ENCODE measurements at places on chromosomes 5 and 9. TPM values are rescaled to one million over a fixed set of nuclear protein-coding genes. Genes with fewer than 3 reads are reported as not detected.

The DMRT3 gene
- not detected for total RNA-seq

DNA sequence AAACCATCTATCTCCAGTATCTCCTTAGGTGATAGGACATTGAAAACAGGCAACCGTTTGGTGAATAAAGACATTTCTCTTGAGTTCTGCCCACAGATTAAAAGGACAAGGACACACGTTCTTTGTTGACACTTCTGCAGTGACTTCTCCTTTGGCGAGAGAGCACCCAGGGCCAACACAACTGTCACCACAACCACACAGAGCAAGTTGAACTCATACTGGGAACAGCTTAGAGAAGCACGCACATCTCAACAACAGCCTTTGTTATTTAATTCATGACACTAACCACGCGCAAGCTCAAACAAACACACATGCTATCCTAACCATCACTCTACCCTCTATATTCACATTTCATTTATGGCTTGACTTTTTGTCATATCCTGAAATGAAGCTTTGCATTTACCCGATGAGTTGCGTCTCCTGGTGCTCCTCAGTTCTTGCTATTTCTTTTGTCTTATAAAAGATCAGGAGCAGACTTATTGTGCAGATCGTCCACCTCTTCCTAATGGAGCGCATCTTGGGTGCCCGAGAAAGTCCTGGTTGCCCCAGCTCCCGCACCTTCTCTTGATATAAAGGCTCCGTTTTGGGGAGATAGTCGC is 543 bp downstream of the ST8SIA4 start:
- no peaks in the 10 kb centered on the region for H3K27me3 ChIP-seq
- peak; percentile 73 for DNase-seq
- H3K27ac ChIP-seq = no peak overlapping the region
- no peaks in the 10 kb centered on the region for H3K4me1 ChIP-seq
- H3K4me3 ChIP-seq = peak overlapping the region; percentile 91

- no peak overlapping the region for H3K4me3 ChIP-seq
- H3K36me3 ChIP-seq = no peaks in the 10 kb centered on the region
- peaks cover 16% of the 10 kb centered on the region for H3K4me1 ChIP-seq
These were observed 37.1 kb downstream of the MAP3K1 start for GRCh38 chr5:56852228-56853000.

The IL4 gene
- total RNA-seq = not detected

- no peaks in the 10 kb centered on the region for H3K36me3 ChIP-seq
- H3K4me1 ChIP-seq = no peaks in the 10 kb centered on the region
- H3K4me3 ChIP-seq = no peak overlapping the region
- DNase-seq = no peak
- H3K27ac ChIP-seq = no peak overlapping the region
These were observed 340.0 kb downstream of the GABRG2 start for GRCh38 chr5:162407614-162408013.

DNA sequence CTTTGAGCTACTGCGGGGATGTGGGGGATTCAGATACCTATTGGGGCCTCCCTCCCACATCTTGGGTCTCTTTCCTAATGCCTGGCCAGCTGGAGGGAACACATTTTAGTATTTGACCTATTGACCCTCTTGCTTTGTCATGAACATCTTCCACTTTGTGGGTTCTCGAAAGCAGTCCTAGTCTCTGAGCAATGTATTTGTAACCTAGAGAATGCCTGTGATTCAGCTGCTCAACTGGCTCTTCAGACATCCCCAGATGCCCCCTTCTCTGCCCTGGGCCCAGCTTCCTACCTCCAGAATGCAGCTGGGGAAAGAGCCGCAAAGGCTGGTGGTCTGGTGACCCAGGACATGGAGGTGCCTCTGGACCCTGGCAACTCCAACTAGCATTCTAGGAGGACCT is 32.2 kb downstream of the APTX start:
- no peak for DNase-seq
- no peak overlapping the region for H3K27ac ChIP-seq
- H3K36me3 ChIP-seq = peaks cover 27% of the 10 kb centered on the region
- H3K4me3 ChIP-seq = no peak overlapping the region
- H3K27me3 ChIP-seq = no peaks in the 10 kb centered on the region
- H3K4me1 ChIP-seq = no peaks in the 10 kb centered on the region

GRCh38 chr9:134943836-134944235 is 26.1 kb upstream of the FCN1 start:
- DNase-seq = no peak
- H3K27me3 ChIP-seq = no peaks in the 10 kb centered on the region
- no peak overlapping the region for H3K27ac ChIP-seq
- H3K36me3 ChIP-seq = no peaks in the 10 kb centered on the region
- no peak overlapping the region for H3K4me3 ChIP-seq
- peaks cover 6% of the 10 kb centered on the region for H3K4me1 ChIP-seq

- DNase-seq = no peak
- H3K27me3 ChIP-seq = peaks cover 12% of the 10 kb centered on the region
- no peak overlapping the region for H3K27ac ChIP-seq
- H3K36me3 ChIP-seq = no peaks in the 10 kb centered on the region
These were observed 45.6 kb upstream of the PPP2R2B start for GRCh38 chr5:146924132-146924531.

DNA sequence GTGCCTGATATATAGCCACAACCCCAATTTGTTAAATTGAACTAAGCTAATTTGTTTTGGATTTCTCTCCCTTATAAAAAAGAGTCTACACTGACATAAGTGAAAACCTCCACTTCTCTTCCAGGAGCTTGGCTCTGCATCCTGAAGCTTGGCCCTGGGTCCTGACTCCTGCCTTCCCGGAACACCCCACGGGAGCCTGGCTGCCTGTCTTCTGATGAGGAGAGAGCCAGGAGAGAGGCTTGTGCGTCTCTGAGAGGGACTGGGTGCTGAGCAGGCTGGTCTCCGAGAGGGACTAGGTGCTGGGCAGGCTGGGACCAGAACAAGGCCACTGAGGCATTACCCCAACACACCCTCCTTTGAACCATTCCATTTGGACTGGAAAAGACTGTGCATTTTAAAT is 6.5 kb upstream of the PTGES start:
- no peak for DNase-seq
- no peaks in the 10 kb centered on the region for H3K27me3 ChIP-seq
- H3K36me3 ChIP-seq = no peaks in the 10 kb centered on the region

- no peak overlapping the region for H3K27ac ChIP-seq
- no peak for DNase-seq
- H3K36me3 ChIP-seq = no peaks in the 10 kb centered on the region
- H3K4me3 ChIP-seq = no peak overlapping the region
- no peaks in the 10 kb centered on the region for H3K27me3 ChIP-seq
- H3K4me1 ChIP-seq = no peaks in the 10 kb centered on the region
These were observed 290.8 kb downstream of the GLIS3 start for GRCh38 chr9:4009006-4009511.

GRCh38 chr9:18390393-18390792 is 83.6 kb upstream of the ADAMTSL1 start:
- H3K27ac ChIP-seq = no peak overlapping the region
- H3K27me3 ChIP-seq = no peaks in the 10 kb centered on the region
- H3K36me3 ChIP-seq = no peaks in the 10 kb centered on the region

- DNase-seq = peak; percentile 72
- no peak overlapping the region for H3K4me3 ChIP-seq
- no peaks in the 10 kb centered on the region for H3K27me3 ChIP-seq
- no peak overlapping the region for H3K27ac ChIP-seq
- H3K36me3 ChIP-seq = no peaks in the 10 kb centered on the region
These were observed 44.0 kb upstream of the SVEP1 start for GRCh38 chr9:110623462-110624025.

DNA sequence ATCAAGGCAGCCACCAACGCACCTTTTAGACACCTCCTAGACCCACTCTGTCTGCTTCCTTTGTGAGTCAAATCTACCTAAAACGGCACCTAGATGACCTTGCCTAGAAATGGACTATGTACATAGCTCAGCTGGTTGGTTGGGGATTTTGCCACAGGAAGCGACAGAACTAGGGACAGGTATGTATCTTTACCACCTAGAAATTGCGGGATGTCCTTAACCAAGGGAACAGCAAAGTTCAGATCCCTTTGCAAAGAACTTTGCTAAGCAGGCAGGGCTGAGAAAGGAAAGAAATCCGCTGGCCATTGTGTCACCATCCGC is 2.0 kb upstream of the ENC1 start:
- H3K4me3 ChIP-seq = no peak overlapping the region
- no peaks in the 10 kb centered on the region for H3K27me3 ChIP-seq
- H3K27ac ChIP-seq = no peak overlapping the region
- DNase-seq = no peak

The ANKRD18B gene
- total RNA-seq = 6.7 TPM

DNA sequence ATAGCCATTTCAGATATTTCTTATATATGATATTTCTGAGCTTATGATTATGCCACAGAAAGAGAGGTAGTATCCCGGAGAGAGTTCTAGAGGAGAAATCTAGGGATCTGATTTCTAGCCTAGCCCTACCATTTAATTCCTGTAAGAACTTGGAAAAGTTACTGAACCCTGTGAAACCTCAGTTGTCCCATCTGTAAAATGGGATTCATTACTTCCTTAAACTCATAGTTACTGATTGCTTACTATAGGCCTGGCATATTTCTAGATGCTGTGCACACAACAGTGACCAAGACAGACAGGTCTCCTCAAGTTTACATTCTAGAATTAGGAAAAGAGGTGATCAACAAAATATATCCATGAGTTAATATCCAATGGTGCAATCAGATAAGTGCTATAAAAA is 30.8 kb upstream of the SMAD5 start:
- no peak overlapping the region for H3K27ac ChIP-seq
- peaks cover 24% of the 10 kb centered on the region for H3K4me1 ChIP-seq
- DNase-seq = no peak
- no peaks in the 10 kb centered on the region for H3K36me3 ChIP-seq

The LCN6 gene
- not detected for total RNA-seq

- no peaks in the 10 kb centered on the region for H3K27me3 ChIP-seq
- no peak for DNase-seq
- H3K36me3 ChIP-seq = peaks cover 17% of the 10 kb centered on the region
- no peaks in the 10 kb centered on the region for H3K4me1 ChIP-seq
These were observed 28.3 kb upstream of the APC start for GRCh38 chr5:112709416-112709815.

DNA sequence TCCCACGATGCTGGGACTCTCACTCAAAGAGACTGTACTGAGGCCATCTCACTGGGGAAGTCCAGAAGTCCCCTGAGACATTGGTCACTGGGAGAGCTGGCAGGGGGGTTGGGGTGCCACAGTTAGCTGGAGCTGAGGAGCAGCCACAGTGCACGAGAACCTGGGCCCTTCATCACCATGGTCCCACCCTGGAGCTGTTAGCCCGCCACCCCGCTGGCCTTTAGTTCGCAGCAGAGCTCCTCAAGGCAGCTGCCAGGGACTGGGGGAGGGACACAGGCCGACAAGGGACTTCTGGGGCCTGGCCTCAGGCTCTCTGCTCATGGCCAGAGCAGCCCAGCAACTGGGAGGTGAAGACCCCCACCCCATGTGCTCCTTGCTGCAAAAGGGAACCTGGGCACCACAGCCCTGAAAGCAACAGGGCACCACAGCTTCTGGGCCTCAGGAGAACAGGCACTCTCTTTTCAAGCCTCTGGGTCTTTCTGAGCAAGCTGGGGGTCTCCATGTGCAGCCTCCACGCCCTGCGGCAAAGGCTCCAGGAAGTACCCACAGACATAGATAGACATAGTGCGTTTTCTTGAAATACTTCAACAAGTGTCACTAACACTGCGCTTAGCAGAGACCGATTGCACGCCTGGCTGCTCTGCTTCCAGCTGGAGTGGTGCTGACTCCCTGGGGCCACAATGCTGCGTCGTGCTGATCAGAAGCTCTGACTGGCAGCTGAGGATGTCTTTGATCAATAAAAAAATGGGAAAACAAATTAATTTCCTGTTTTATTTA is 46.0 kb downstream of the VAV2 start:
- H3K4me1 ChIP-seq = no peaks in the 10 kb centered on the region
- no peaks in the 10 kb centered on the region for H3K36me3 ChIP-seq

DNA sequence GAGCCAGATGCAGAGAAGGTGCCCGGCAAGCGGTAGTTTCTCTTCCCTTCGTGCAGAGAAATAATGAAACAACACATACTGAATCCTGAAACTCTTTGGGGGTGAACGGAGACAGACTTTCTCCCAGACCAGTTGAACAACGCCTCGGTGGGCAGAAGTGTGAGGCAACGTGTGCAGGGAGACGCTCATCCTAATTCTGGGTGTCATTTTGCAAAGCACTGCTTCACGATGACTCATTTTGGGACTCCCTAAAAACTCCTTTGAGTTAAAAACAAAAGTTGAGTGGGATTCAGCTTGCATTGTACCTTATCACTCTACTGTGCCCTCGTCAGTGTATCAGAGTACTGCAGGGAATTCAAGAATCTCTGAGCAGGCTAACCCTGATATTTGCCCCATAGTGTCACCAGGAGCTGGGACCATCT is 3.5 kb upstream of the NEK6 start:
- no peaks in the 10 kb centered on the region for H3K36me3 ChIP-seq
- no peak for DNase-seq
- no peak overlapping the region for H3K27ac ChIP-seq
- H3K4me1 ChIP-seq = peaks cover 2% of the 10 kb centered on the region
- no peak overlapping the region for H3K4me3 ChIP-seq

DNA sequence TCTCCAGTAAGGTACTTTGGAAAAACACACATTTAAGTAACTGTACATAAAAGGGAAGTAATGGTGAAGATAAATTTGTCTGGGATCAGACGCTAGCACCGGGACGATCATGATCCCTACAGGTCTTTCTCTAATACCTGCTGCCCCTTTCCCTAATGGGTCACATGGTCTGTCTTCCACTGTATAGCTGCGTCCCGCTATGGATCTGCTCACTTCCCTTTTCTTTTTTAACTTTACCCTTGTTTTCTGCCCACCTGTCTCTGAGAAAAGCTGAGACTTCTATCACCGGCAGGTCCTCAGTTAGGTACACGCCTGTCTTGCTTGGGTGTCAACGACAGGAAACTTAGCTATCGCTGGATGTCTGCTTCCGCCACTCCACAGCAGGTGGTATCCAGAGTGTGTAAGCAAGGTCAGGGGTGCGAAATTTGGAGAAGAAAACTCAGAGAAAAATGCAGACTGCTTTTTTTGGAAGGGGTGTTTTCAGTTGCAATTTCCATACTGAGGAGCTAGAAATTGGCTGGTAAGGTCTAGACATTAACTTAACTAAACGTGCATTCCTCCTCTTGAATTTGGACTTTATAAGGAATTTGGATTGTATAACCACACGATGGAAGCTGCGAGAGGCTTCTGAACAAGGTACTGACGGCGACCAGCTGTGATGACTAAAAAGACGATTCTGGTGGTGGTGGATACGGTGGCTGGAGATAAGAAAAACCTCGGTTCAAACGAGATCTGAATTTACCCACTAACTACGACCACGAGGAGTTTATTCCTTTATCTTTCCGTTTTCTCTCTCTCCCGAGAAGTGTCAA is 1.1 kb upstream of the ICE1 start:
- no peaks in the 10 kb centered on the region for H3K36me3 ChIP-seq
- H3K4me3 ChIP-seq = peak overlapping the region; percentile 95
- H3K27ac ChIP-seq = peak overlapping the region; percentile 100
- H3K4me1 ChIP-seq = peaks cover 8% of the 10 kb centered on the region
- DNase-seq = no peak

- H3K4me1 ChIP-seq = no peaks in the 10 kb centered on the region
- H3K36me3 ChIP-seq = no peaks in the 10 kb centered on the region
- H3K4me3 ChIP-seq = no peak overlapping the region
- DNase-seq = no peak
These were observed 109.8 kb downstream of the GIN1 start for GRCh38 chr5:103010168-103010567.
